ENCODE measurements at places on chromosomes 6 and 20.

GRCh38 chr6:6810727-6811126 lies 222.2 kb downstream of the LY86 start:
- no peak for DNase-seq

DNA sequence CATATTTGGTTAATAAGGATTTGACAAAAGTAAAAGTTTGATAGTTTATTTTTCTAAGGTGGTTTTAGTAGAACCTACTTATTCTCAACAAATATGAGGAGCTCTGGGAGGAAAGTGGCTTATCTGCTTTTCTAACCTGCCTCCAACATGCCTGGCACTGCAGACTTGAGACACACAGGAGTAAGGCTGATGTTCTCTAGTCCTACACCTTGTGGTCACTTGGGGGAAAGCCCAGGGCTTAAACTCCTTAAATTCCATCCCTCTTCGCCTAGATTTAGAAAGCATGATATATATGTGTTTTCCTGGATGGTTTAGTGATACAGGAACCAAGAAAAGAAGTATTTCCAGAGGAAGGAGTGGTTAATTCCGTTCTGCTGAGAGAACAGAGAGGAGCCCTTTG lies 39.9 kb upstream of the SAMD5 start:
- DNase-seq: no peak

- no peak for DNase-seq
These were observed at the start of gene METTL24 for GRCh38 chr6:110357664-110358552. Gene METTL24, minus strand, starts transcription at chr6:110358349. Its CDS starts 77 bp downstream, at chr6:110358272.

DNA sequence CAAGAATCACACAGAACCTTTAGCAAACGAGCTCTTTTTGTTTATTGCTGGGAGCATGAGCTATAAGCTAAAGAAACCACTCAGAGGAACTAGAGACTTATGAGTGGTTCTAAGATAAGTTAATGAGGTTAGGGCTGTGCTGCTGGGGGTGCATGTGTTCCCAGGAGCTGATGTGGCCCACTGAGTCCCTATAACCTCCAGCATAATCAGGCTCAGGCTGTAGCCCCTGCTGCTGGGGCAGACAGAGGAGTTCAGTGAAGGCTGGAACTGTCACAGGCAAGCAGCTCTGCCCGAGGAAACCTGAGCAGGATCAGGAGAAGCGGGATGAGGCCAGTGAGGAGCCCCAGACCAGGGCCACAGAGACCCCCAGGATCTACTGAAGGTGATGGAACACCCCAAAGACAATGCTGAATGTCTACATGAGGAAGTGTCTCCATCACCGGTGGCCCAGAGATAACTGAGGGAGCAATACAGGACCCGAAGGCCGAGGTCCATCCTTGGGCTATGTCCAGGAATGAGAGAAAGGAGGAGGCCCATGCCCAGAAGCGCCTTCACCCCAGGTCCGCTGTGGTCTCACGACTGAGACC lies 17.3 kb downstream of the TUBB2B start:
- no peak for DNase-seq

- DNase-seq: no peak
These were observed 13.2 kb downstream of the SERAC1 start for GRCh38 chr6:158154816-158155215.

- no peak for DNase-seq
These were observed 13.3 kb upstream of the PTPN1 start for GRCh38 chr20:50496773-50497385.

- DNase-seq: no peak
These were observed 26.7 kb downstream of the KAT14 start for GRCh38 chr20:18164356-18164755.

DNA sequence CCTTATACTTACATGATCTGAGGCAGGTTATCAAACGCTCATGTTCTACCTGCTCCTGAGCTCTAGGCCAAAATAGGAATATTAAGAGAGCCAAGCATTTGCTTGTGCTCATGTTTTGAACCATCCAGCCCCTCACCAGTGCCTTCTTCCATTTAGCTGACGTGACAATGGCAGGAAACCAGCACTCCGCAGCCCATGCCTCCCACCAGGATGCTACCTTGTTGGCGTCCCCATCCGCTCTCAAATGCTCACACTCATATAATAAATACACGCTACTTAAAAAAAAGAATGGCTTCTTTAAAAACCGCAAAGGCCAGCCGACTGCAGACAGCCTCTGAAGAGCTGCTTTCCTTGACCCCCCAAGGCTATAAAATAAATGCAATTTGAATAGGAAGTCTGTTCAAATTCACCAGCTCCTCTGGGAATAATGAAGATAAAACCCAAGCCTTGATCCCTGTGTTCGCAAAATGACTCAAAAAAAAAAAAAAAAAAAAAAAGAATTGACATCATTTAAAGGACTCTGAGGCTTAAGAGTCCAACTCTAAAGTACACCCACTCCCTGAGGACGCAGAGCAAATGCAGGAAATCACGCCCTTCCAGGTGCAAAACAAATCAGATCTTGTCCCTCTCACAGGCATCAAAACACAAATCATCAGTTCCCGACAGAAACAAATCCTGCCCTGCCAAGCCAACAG lies 29.0 kb downstream of the RNASET2 start:
- no peak for DNase-seq

DNA sequence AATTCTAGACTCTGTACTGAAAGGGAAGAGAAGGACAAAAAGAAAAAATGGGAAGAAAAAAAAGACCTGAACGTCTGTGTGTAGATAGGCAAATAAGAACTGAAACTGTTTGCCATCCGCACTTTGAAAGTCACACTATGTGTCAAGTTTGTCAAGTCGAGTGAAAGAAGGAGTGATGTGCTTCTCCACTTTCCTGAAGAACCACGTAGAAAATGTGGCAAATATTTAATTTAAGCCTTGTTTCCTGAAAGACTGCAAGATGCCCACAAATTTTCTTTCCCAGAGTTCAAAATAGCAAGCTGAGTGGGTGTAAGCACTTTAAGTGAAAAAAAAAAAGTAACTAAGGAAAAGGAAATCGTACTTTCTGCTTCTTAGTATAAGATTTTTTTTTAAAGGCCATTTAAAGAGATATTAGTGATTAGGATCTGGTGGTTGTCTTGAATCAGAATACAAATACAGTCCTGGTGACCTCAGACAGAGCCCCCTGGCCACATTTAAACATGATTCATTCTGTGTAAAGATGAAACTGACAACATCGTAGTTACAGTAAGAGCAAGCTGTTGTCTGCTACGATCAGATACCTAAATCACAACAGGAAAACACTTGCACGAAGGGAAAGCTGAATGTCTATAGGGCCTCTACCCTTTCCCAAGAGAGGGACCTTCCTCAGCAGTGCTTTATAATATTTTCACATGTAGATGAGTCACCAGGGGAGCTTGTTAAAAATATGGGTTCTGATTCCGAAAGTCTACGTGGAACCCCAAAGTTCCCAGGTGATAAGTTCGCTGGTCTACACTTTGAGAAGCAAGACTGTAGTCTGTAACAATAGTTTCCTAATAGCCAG lies 102.3 kb downstream of the HIVEP2 start:
- no peak for DNase-seq

DNA sequence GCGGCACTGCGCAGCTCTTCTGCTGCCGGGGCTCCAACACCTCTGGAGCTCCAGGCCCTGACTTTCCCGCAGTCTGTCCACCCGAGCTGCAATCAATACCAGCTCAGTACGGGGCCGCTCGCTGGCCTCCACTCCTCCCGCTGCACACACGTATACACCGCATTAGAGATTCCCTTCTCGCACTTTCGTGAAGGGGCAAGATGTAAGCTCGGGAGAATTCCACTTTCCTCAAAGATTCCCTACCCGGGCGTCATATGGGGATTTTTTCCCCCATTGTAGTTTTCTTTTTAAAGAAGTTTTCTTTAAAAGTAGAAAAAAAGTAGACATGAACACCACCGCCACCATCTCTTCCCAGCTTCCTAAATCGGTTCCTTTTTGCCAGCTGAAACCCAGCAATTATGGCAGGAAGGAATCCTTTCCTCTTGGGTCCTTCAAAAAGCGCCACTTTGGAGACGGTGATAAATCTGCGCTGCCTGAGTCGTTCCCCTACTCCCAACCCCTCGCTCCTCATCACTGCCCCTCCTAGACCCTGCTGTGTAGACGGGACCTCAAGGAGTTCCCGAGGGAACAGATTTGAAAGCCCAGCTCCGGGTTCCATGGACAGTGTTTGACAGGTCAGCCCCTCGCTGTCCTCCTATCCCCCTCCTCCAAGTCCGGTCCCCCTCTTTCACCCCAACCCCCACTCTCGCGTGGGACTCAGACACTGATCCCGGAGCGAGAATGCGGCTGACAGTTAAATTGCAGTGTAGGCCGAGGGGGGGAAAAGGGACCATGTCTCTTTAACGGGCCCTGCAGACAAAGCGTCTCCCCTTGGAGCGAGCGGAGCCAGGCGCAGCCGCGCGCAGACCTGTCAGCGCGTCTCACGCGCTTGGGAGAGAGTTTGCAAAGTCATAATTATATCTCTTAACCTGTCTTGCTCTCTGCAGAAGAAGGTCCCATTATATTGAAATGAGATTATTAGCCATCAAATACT lies 39.5 kb downstream of the NCR2 start:
- DNase-seq: no peak

DNA sequence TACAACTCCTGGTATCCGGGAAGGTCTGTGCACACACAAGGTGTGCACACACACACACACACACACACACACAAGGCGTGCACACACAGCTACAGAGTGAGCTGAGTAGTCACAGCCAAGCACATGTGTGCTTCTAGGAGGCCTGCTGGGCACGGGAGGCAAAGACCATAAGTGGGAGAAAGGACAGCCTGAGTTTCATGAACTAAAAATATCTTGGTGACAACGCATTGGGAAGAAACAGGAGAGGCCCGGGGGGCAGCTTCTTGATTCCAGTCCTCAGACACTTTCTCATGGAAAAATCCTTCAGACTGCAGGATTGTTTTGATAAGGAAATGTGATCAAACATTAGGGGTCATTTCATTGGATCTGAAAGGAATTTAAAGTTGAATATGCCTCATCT lies 2.6 kb downstream of the TRAF3IP2 start:
- no peak for DNase-seq
